ENCODE measurements at places on chromosomes 3 and 15.

DNA sequence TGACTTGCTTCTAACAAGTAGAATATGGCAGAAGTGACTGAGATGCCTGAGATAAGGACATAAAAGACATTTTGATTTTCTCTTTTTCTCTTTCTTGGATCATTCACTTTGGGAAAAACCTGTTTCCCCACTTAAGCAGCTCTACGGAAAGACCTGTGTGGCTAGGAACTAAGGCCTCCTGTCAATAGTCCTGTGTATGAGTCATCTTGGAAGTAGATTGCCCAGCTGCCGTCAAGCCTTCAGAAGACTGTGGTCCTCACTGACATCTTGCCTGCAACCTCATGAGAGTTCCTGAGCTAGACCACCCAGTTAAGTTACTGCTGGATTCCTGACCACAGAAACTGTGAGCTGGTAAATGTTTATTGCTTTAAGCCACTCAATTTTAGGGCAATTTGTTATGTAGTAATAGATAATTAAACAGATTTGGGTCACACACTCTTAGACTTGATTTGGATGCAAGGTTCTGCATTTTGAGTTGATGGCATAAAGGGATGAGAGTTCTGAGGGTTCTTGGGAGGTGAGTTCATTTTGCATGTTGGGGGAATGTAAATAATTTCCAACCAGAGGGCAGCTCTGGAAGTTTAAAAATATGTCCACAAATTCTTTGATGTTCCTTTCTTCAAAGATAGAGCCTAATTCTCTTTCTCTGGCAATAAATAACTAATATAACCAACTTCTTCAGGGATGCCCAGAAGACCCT, 229.2 kb downstream of the SQOR start:
- no peak for DNase-seq

DNA sequence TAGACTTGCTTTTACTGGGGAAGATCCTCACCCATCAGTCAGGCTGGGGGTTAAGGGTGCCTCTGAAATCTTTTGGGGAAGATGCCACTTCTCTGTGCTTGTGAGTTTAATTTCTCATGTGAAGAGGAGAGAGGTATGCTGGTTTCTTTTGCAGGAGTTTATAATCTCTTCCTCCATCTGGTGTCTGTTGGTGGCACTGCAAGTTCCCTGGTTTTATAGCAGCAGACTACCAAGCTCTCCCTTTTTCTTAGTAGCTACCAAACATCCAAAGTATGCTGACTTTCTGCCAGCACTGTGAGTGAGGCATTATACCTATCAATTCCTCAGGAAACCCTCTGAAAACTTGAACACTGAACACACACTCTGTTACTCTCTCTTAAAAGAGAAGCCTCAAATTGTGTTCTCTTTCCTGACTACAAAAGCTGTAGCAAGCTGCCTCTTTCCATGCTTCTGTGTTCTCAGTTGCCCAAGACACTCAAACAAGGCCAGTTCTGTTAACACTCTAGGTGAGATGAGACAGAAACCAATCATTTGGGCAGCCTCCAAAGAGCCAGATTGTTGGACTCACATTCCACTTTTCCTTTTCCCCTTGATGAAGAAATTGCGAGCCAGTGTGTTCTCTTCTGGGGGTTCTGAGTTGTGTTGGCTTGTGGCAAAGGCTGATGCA, 299.5 kb downstream of the GAP43 start:
- no peak for DNase-seq

DNA sequence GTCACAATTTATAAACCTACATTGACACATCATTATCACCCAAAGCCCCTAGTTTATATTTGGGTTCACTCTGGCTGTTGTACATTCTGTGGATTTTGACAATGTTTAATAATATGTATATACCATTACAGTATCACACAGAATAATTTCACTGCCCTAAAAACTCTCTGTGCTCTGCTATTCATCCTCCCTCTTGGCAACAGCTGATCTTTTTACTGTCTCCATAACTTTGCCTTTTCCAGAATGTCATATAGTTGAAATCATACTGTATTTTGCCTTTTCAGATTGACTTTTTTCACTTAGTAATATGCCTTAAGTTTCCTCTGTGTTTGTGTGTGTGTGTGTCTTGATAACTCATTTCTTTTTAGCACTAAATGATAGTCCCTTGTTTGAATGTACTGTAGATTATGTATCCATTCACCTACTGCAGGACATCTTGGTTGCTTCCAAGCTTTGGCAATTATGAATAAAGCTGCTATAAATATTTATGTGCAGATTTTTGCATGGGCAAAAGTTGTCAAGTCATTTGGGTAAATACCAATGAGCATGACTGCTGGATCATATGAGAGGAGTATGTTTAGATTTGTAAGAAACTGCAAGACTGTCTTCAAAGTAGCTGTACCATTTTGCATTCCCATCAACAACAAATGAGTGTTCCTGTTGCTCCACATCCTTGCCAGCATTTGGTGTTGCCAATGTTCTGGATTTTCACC, 9.5 kb downstream of the PARP15 start:
- DNase-seq, result no peak

GRCh38 chr15:101502572-101503295, 13.2 kb upstream of the PCSK6 start:
- no peak for DNase-seq

DNA sequence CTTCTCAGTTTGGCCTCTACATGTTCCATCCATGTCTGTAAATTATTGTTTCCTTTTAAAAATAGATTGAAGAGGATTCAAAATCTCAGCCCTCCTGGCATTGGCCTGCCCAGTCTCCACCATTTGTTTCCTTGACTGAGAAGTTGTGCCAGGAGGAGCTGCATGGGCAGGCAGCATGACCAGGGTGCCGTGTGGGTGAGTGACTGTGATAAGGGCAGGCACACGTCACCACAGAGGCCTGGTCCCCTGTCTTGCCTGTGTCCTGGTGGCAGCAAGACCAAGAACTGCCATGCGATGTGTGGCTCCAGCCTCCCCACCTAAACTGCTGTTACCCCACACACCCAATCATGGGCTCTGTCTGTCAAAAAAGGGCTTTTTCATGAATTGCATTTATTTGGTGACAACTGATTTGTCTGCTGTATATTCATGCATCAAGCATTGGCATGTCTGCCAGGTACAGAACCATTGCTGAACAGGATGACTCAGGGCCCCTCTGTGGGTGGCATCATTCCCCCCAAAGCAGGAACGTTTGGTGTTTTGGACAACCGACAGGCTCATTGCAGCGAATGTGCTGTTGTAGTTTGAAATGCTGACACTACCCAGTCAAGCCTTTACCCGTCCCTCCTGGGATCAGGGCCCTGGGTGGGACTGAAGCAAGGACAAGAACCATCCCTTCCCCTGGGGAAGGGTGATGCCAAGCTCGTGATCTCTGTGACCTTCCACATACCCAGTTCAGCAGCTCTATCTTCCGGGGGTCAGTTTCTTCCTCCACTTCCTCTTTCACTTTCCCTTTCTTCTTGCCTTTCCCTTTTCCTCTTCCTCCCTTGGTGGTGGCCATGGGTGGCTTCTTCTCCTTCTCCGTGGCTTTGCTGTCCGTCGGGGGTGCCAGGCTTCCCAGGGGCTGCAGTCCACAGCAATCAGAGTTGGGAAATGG, 51.6 kb downstream of the TRPM1 start:
- no peak for DNase-seq

DNA sequence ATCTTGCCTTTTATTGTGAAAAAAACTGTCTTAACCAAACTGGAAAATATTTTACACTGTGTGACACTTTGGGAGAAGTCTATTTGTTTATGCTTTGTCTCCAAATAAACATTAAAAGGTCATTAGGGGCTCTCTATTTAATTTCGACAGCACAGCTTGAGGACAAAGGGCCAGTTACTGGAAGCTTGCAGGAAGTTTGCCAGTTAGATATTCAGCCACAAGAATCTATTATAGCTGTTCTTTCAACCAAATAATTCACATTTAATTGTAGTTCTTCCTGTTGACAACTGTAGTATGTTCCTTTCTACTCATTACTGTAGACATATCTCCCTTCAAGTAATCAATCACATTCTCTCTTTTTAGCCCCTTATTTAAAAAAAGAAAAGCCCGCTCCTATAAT, 6.1 kb downstream of the CP start:
- DNase-seq, result no peak

DNA sequence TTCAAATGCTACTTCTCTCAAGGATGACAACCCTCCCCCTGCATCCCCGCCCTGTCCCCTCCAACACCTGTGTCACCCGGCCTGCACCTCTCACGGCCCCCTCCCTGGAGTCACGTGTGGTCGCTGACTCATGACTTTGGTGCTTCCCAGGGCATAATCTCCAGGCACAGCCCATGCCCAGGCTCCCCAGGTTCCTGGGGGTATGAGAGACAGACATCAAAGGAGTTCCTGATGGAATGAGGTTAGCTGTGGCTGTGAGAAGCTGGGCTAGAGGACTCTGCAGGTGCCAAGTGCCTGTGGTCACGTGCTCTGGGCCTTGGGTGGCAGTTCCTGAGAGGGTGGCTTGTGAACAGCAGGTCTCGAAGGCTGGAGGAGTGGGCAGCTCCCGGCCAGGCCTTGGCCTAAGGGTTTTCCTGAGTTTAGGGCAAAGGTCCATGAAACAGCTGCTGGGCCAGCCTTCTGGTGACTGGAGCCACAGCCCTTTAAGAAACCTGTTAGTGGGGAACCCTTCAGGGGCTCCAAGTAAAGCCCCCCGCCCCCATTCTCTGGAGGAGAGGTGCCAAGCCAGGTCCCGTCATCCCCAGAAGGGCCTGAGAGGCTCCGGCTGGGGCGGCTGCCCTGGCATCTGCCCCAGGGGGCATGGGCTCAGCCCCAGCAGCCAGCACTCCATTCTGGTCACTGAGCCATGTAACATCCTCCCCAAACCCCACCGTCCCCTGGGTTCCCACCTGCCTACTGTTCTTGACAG, 230.0 kb downstream of the XXYLT1 start:
- no peak for DNase-seq

- DNase-seq, result no peak
Observed at GRCh38 chr3:102161384-102162006, 273.3 kb upstream of the ZPLD1 start.

GRCh38 chr3:131082871-131083863, 56.5 kb downstream of the NEK11 start:
- DNase-seq, result no peak

GRCh38 chr3:37986479-37987314, 3.9 kb upstream of the VILL start:
- DNase-seq, result no peak
